ENCODE measurements at places on chromosomes 11 and 22.

GRCh38 chr11:20197881-20198280 is 37.6 kb upstream of the DBX1 start:
- DNase-seq = no peak

DNA sequence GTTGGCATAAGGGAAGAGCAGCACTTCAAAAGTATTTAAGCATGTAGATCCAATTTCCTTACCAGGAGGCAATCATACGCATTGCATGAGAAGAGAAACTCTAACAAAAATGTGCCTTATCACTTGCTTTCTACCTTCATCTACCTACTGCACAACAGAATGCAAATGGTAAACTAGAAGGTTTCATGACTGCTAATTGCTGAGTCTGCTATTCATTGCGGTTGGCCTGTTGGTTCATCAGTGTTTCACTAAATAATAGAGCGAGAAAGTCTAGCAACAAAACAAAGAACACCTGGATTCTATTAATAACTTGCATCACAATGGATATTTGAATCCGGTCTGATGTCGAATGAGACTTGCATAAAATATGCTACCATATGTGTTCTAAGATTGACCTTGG is 229.0 kb downstream of the OPCML start:
- no peak for DNase-seq

DNA sequence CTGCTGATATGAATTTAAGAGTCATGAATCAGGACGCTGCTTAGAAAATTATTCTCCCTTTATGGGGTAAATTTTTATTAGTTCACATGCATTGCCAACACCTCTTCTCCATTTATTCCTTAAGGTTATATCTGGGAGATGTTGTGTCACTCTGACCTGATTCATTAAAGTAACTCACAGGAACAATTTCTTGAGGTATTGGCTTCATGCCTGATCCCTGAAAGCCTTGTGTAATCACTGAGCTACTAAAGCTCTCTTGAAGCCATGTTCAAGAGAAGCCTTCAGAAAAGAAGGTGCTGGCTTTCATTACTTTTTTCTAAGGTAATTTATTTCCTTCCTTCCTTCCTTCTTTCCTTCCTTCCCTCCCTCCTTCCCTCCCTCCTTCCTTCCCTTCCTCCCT is 420.6 kb downstream of the RAB38 start:
- no peak for DNase-seq

DNA sequence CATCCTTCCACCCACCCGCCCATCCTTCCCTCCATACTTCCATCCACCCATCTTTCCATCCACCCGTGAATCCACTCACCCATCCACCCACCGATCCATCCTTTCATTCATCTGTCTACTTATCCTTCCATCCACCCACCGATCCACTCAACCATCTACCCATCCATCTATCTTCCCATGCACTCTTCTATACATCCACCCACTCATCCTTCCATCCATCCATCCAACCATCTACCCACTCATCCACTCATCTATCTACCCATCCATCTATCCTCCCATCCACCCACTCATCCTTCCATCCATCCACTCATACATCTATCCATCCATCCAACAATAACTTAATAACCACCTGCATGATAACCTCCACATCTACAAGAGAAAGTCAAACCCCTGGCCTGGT is 47.3 kb downstream of the WNT7B start:
- DNase-seq = no peak

DNA sequence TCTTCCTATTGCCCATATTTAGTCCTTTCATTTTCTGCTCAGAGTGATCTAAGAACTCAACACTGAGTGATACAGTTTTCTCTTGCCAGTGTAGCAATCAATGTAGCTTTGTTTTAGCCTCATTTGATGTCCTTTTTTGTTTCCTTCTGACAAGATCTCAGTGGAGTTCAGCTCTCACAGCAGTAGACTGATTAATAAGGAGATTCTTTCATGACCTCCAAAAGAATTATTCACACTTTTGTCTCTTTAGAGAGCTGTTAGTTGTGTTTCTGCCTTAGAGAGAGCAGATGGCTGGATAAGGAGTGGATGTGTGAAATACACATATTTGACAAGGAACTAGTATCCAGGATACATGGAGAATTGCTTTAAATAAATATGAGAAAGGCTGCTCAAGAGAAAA is 6.6 kb upstream of the TMEM225 start:
- no peak for DNase-seq

GRCh38 chr22:42365111-42365865 is 66.9 kb downstream of the NFAM1 start:
- no peak for DNase-seq

DNA sequence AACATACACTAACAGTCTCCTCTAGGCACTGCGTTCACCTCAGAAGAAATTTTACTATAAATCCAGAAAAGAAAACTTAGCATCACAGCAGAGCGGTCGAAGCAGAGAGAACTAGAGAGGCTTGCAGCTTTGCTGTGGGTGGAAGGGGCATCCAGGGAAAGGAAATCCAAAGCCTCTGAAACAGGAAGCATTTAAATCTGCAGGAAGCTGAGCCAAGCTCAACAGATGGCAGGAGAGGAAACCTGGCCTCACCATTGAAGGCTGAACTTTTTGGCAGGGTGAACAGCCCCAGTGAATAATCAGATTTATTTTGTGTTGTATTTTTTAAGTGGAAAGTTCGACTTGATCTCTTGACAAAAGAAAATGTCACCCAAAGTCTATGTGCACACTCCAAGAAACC is 858.1 kb downstream of the OPCML start:
- DNase-seq = no peak
